Fibroblast of skin of back (primary cell): ENCODE measurements at places on chromosomes 5 and 9.

DNA sequence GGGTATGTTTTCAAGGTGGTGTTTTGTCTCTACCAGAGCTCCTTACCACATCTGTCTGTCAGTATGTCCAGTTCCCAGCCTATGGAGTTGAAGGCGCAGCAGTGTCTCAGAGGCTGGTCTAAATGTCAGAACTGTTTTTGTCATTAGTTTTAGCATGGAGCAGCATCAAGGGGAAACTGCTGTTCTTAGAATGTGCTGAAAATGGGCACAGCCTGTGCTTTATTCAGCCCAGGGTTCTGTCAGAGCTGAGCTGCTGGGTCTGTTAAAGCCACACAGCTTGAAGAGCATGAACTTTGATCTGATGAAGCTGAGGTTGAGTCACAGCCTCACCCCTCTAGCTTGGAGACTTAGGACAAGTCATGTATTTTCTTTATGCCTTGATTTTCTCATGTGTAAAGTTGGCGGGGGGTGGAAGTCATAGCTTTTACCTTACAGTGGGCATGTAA, 71.9 kb downstream of the RALGPS1 start:
- peak; percentile 17 for DNase-seq

- DNase-seq = no peak
Observed at GRCh38 chr5:130137681-130138080, 233.4 kb downstream of the CHSY3 start.

DNA sequence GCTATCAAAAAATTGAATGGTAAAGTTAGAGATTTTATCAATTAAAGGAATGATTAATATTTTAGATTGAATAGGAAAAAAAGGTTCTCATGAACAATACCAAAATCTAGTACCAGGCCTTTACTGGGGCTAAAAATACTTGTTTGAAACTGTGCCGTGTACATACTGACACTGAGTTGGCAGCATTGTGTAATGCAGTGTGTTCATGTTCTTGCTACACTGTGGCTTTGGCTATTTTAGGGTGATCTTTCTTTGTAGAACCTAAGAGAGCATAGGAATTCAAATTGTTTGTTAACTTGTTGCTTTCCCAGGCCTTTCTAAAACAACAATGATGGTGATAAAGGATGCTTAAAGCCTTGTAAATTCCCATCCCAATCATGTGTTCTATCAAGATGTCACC, 80.9 kb downstream of the KIF4B start:
- no peak for DNase-seq

DNA sequence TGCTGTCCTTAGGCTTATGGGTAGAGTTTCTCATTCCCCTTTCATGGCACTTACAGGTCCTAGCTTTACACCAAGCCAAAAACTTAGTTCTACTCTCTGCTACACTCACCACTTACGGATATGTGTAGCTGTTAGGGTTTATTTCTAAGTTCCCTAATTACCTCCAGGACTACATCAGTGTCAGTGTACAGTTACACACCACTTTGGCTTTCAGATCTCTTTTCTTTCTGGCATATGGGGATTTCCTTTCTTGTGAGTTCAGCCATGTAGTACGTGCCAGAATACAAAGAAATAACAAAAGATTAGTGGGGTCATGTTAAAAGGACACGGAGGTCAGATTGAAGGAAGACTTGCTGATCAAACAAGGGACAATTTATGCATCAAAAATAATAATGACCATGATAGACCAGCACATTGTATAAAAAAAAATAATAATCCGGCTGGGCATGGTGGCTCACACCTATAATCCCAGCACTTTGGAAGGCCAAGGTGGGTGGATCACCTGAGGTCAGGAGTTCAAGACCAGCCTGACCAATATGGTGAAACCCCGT, 41.8 kb downstream of the LYRM7 start:
- no peak for DNase-seq

DNA sequence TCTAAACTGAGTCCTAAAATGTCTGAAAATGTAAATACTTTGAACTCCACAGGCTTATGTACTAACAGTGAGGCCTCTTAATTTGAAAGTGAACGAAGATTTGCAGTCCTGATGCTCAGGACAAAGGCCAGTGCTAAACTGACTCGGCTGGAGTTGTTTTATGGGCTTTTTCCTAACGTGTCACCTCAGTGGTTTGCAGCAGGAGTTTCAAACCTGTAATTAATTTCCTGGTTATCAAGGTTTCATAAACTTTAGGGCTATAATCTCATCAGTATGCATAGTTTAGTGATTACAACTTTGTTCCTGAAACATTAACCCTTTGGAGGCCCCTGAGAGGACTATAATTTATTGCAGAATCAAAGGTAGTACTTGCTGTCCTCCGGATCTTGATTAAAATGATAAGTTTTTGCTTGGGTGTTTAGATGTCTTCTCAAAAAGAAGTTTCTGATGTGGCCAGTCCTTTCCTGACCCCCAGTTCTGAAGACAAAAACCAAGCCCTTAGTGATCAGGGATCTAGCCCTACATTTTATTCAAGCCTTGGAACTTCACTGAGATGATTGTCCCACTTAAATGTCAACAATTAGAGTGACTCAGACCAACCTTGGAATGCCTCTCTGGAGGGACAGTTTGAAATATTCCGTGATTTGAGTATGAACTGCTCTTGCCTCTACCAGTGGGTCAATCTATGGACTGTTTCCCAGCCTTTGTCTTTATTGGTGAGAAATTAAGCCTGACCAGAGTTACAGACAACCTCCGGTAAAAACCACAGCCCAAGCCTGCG, 11.1 kb upstream of the S100Z start:
- peak; percentile 89 for DNase-seq

GRCh38 chr5:39178171-39178570, 41.2 kb downstream of the FYB1 start:
- DNase-seq = no peak
